NCI-H1417 treated with DMSO at 0.1 percent for 48 hours (cell line): ENCODE measurements at places on chromosomes 1 and 21.

DNA sequence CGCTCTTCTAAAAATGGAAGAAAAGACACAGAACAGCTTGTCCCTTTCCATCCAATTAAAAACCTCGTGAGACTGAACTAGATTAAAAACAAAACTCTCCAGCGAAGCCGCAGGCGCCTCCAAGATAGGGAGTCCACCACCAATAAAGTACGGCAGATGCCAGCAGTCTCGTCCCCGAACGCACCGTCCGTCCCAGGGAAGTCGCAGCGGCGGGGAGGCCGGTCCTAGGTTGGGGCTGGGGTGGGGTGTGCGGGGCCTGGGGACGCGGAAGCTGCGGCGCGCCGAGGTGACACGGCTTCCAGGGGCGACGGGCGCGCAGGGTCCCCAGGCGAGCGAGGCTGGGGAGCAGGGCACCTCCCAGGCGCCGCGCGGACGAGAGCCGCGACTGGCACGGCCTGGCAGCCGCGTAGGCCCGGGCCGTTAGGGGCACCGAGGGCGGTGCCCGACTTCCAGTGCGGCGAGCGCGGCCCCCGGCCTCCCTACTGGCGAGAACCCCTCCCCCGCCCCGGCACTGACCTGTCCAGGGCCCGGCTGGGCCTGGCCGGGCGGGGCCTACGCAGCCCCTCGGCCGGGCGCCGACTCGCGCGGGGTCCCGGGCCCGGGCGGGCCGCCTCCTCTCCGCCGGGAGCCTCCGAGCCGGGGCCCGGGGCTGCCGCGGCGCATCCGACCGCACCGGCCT lies 28.3 kb upstream of the A3GALT2 start:
- DNase-seq, result no peak

- no peak for DNase-seq
Measured at GRCh38 chr21:36692835-36693488, 6.0 kb upstream of the SIM2 start.

DNA sequence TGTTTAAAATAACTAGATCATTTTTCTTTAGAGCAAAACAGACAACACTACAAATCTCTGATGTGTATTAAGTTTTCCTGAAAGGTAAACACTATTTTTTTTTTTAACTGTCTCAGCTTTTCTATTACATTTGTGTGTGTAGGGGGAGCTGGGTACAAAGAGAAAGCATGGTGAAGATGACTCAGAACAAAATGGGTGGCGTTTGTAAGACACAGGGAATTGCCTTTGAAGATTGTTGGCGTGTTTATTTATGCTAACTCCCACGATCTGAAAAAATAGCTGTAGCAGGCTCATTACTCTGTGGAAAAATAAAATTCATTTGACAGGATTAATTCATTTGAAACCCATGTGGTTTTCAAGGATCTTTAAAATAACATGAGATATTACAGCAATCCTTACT lies 285.1 kb downstream of the RYR2 start:
- no peak for DNase-seq

GRCh38 chr1:51946300-51946699 lies 44.2 kb downstream of the RAB3B start:
- no peak for DNase-seq

DNA sequence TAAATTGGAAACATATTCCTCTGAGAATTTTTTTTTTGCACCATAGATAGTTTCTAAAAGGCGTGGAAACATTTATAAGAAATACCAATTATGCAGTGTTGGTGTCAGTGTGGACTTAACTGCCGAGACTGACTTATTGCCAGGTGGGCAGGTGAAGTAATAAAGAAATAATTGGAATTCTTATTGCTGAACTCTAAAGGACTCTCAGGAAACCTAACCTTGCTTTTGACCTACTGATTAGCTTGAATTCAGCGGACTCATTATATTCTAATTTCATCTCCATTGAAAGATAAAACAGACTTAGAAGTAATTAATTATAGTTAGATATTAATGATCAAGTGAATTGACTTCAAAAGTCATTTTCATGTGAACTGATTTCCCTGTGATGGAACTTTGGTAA lies 26.3 kb downstream of the KCNK1 start:
- no peak for DNase-seq

GRCh38 chr1:110255392-110255787 lies 45.3 kb downstream of the KCNC4 start:
- no peak for DNase-seq

DNA sequence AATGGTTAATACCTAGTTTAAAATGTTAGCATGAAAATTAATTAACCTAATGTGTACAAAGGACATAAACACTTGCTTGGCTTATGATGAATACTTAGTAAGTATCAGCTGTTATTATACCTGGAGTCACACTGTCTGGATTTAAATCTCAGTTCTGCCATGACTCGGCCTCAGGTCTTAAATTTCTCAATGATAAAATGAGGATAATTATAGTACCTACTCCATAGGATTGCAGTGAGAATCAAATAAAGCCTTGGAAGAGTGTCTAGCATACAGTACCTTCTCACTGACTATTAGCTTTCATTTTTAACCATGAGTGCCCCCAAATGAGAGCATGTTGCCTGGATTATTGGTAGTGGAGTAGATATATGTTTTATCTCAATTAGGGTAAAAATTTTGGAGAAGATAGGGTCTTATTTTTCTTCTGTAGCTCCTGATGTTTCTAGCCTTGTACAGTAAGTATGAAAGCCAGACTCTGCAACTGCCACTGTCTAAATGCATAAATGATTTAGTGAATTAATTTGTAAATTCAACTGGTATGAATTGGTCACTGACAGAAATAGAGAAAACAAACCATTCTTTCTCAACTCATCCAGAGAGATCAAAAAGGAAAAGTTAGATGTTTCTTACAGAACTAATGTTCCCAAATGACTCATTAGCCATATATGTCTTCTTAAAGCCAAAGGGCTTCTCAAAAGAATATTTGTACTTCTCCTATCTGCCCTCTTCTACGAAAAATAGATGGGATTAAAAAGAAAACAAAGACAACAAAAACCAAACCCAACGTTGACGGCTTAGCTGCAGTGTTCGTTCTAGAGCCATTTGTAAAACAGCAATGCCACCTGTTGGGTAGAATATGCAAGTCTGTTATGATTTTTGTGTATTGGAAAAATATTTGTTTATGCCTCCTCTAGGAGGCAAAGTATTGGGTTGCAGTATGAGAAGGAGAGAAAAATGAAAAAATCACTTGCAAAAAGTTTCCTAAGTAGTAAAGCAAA lies 53.8 kb upstream of the MROH9 start:
- peak; percentile 28 for DNase-seq

DNA sequence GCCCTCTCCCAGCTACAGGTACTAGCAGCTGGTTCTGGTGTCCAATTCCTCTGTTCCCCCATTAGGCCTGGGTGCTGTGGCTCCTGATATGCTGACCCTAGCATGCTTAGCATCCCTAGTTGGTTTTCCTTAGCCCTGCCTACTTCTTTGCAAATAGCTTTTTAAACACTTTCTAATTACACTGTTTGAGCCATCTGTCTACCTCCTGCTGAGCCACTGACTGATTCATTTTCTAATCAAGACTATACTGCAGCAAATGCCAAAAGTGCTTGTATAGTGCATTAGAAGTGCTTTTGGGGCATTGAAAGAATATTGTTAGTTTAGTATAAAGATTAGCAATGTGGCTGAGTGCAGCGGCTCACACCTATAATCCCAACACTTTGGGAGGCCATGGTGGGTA lies 36.3 kb downstream of the ERICH3 start:
- peak; percentile 30 for DNase-seq

DNA sequence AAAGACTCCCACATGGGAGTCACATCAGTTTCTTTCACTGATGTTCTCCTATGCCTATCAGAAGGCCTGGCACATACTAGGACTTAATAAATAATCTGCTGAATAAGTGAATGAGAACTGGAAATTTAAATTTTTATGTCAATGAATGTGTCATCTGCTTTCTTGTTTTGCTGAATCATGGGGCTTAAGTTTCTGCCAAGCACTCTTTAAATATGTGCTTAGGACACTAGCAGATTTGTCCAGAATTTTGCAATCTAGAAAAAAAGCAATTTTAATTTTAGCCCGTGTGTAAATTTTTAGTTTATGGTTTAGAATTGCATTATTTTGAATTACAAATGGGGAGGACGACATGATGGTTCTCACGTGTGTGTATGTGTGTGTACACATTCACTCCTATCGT lies 803.1 kb downstream of the USP25 start:
- no peak for DNase-seq

DNA sequence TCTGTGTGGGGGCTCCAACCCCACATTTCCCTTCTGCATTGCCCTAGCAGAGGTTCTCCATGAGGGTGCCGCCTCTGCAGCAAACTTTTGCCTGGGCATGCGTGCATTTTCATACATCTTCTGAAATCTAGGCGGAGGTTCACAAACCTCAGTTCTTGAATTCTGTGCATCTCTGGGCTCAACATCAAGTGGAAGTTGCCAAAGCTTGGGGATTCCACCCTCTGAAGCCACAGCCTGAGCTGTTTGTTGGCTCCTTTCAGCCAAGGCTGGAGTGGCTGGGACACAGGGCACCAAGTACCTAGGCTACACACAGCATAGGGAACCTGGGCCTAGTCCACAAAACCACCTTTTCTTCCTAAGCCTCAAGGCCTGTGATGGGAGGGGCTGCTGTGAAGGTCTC lies 235.3 kb downstream of the PDE4B start:
- no peak for DNase-seq

- no peak for DNase-seq
Measured at GRCh38 chr1:203128716-203129500, 1.4 kb downstream of the ADORA1 start.

DNA sequence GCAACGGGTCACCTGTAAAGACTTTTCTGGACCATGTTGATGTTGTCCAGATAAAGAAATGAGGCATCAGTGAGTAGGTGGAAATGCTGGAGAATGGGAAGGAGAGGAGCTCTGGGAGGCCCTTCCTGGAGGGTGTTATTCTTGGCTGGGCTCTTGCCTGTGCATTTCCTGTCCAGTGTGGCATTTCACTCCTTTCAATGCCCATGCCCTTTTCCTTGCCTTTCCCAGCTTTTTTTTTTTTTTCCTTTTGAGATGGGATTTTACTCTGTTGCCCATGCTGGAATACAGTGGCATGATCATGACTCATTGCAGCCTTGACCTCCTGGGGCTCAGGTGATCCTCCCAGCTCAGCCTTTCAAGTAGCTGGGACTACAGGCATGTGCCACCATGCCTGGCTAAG lies 11.8 kb downstream of the NOS1AP start:
- DNase-seq, result no peak

GRCh38 chr1:230326971-230327891 lies 98.9 kb downstream of the PGBD5 start:
- no peak for DNase-seq

DNA sequence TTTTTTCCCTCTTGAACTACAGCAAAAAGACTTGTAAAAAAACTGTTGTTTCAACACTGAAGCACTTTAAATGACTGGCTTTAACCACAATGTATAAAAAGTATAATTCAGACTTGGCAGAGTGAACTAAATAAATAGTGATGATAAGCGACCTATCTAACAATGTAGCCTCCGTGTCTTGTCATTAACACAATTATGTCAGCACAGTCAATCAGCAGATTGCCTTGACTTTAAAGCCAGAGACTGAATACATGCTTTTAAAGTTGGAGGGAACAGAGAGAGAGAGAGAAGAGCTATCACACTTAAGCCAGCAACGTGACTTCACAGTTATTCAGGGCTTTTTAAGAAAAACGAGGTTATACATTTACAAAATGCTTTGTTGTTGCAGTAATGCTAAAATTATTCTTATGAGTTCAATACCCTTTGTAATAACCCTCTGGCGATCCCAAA lies 378.1 kb downstream of the LMO4 start:
- no peak for DNase-seq

GRCh38 chr1:194084755-194085154 lies 898.3 kb upstream of the B3GALT2 start:
- DNase-seq, result no peak

DNA sequence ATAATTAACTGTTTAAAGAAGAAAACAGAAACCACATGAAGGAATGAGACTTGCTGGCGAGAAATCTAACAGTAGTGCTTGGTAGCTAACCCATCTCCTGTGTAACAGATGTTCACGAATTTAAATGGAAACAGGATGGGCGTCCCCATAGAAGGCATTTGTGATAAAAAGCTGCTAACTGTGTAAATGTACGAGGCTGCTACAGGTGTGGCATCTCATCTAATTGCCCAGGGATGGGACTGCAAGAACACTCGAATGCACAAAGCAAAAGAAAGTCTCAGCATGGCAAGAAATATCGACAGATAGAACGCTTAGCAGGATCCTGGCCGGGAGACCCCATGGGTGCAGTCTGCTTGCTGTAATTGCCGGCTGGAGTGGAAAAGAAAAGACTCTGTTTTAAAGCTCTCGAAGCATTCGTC lies 112.7 kb downstream of the RUNX1 start:
- no peak for DNase-seq

- no peak for DNase-seq
Measured at GRCh38 chr1:36910886-36911540, 123.3 kb downstream of the GRIK3 start.
